Uterus (tissue), 4 donors: ENCODE measurements at places on chromosomes 4 and X. TPM values are rescaled to one million over a fixed set of nuclear protein-coding genes. Genes with fewer than 3 reads are reported as not detected.

Gene PCDH7
- 135 TPM for total RNA-seq

Gene SMIM10L2A
- total RNA-seq = not detected

Gene ZCCHC4
- 5.6 TPM for total RNA-seq

Gene OPN1MW3
- not detected for total RNA-seq

Gene DKK2
- not detected for total RNA-seq

Gene MAGEA10
- total RNA-seq = not detected

Gene TRPC3
- 8.2 TPM for total RNA-seq

Gene UGT2B11
- not detected for total RNA-seq

Gene MBTPS2
- total RNA-seq = 9.1 TPM

Gene CXorf51A
- total RNA-seq = not detected

Gene LIMCH1
- 49.5 TPM for total RNA-seq

Gene HTRA3
- 65.3 TPM for total RNA-seq

Gene INTS12
- total RNA-seq = 20.3 TPM

Gene SGMS2
- 7.4 TPM for total RNA-seq

Gene TMSB15B
- 15.3 TPM for total RNA-seq

Gene RIBC1
- total RNA-seq = 0.77 TPM

Gene AWAT2
- total RNA-seq = not detected

Gene GYG2
- total RNA-seq = 1.0 TPM

Gene ALAS2
- total RNA-seq = 15.6 TPM

- DNase-seq = no peak
Observed at GRCh38 chrX:13440176-13440575, 120.3 kb upstream of the ATXN3L start.

GRCh38 chr4:72951628-72952027, 117.9 kb downstream of the COX18 start:
- no peak for DNase-seq

GRCh38 chrX:41720125-41720779, 3.7 kb upstream of the GPR82 start:
- DNase-seq = no peak

- DNase-seq = no peak
Observed at GRCh38 chrX:19639056-19639455, 123.7 kb upstream of the MAP3K15 start.

DNA sequence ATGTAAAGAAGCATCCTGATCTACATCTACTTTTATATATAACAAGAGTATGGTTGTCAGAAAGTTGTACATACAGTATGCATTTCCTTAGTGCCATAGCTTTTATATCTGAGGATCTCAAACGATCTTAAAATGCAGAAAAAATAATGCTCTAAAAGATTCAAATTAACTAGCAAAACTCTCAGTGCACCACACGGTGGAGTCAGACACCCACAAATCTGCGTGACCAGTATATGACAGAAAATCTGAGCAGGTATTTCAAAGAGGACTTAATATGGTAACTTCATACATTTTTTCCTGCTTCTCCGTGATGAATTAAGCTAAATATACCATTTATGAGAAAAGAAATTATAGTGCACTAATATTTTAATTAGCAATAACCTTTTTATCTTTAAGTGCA, 803.0 kb downstream of the DMD start:
- no peak for DNase-seq

- DNase-seq = no peak
Observed at GRCh38 chrX:54483946-54484345, 12.1 kb downstream of the FGD1 start.

DNA sequence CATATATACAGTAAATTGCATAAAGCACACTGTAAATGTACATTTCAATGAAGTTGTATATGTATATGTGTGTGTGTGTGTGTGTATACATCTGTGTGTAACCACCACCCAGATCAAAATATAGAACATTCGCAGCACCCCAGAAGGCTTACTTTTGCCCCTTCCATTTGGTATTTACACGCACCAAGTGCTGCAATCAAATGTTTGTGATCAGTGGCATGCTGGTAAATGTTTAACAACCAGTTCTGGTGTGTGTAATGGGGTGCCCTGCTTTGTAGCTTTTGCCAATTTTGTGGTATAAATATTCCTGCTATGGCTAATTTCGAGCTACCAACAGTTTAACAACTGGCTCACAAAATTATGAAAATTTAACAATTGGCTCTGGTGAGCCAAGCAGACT, 101.3 kb downstream of the RTL5 start:
- DNase-seq = no peak

DNA sequence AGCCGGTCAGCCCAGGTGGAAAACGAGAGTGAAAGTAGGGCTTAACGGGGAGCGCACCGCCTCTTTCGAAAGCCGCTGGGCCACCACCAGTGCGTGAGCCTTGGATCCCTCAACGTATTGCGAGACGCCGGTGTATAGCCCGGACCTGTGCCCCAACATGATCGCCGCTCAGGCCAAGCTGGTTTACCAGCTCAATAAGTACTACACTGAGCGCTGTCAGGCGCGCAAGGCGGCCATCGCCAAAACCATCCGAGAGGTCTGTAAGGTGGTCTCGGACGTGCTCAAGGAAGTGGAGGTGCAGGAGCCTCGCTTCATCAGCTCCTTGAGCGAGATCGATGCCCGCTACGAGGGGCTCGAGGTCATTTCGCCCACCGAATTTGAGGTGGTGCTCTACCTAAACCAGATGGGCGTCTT, 929 bp downstream of the MAB21L2 start:
- DNase-seq = peak; percentile 12

DNA sequence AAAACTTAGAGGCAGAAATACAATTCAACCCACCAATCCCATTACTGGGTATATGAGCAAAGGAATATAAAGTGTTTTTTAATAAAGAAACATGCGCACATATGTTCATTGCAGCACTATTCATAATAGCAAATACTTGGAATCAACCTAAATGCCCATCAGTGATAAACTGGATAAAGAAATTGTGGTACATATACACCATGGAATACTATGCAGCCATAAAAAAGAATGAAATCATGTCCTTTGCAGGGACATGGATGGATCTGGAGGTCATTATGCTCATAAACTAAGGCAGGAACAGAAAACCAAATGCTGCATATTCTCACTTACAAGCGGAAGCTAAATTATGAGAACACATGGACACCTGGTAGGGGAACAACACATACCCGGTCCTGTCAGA, 807.7 kb upstream of the INTU start:
- no peak for DNase-seq

GRCh38 chrX:131791608-131792355, 231.3 kb upstream of the STK26 start:
- no peak for DNase-seq

GRCh38 chr4:97374526-97374925, 768.8 kb downstream of the STPG2 start:
- DNase-seq = no peak

DNA sequence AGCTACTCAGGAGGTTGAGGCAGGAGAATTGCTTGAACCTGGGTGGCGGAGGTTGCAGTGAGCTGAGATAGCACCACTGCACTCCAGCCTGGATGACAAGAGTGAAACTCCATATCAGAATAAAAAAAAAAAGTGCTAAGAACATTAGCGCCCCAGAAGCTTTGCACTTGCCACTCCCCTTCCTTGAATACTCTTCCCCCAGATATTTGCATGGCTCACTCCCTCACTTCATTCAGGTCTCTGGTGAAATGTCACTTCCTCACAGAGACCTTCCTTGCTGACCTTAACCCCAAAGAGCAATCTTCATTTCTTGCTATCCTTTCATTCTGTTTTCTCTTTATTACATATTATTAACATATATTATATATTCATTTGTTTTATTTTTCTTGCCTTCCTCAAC, 11.3 kb downstream of the CACNA1F start:
- no peak for DNase-seq

DNA sequence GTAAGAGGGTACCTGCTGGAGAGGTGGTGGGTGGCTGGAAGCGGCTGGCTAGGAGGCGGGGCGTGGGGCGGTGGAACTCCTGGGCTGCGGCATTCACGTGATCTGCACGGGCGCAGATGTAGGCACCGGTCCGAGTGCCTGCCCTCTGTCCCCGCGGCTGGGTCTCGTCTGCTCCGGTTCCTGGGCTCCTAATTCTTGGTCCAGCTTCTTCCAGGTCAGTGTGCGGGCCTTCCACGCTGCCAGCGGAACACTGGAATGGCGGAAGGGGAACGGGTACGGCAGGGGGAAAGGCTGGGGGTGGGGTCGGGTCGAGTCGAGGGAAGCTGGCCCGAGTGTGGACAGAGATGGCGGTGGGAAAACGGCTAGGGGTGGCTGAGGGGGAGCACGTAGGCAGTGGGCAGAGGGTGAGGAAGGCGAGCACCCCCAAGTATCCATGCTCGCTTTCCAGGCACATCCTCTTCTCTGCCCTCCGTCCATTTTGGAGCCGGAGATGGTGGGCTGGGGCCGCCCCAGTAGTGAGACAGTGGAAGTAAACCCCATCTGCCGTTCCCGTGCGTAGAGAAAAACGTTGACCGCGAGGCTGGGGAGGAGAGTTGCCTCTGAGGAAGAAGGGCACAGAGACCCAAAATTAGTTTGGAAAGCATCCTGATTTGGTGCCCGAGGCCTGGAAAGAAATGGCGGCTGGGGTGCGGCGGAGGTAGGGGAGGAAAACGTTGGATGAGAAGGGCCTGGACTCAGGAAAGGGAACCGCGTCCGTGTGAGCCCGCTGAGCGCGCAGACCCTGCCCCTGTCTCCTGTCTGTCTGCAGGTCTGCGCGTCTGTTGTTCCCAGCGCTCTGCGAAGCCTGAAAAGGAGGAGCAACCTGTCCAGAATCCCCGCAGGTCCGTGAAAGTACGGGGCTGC, at the start of gene TCEAL4:
Gene TCEAL4, plus strand, starts transcription at position 105 of the 903 bp plus-strand sequence. CDS start 1,161 bp downstream, outside the sequence.
- peak; percentile 72 for DNase-seq

- DNase-seq = no peak
Observed at GRCh38 chr4:154602404-154603020, 9.9 kb downstream of the FGG start.

DNA sequence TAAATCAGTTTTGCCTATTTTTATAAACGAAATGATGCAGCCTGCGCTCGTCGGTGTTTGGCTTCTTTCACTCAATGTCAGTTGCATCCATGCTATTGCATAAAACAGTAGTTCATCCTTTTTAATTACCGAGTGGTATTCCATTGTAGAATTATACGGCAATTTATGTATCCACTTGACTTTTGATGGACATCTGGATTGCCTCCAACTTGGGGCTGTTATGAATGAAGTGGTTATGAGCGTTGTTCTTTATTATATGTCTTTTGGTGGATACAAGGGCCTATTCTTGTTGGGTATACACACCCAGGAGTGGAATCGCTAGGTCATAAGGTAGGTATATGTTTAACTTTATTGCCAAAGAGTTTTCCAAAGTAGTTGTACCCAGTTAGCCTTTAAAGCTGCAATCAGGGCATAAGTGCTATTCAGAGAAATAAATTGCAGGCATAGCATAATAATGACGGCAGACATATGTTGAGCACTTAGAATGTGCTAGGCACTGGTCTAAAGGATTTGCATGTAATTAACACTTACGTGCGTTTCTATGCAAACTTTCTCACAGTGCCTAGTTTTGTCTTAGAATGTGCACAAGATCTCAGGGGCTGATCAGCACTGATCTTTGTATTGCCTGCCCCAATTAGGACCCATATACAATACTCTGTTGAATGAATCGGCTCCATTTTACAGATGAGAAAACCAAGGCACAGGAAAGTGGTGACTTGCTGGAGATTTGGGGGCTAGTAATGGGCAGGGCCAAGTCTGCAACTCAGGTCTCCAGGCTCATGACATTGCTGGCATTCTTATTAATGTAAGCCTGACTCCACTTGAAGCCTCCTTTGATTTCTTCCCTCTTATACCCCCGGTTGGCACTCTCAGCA, 407.0 kb downstream of the BCOR start:
- DNase-seq = no peak

- DNase-seq = no peak
Observed at GRCh38 chrX:77742788-77743476, 43.1 kb downstream of the ATRX start.

- DNase-seq = no peak
Observed at GRCh38 chr4:118917582-118917981, 28.9 kb downstream of the SYNPO2 start.

DNA sequence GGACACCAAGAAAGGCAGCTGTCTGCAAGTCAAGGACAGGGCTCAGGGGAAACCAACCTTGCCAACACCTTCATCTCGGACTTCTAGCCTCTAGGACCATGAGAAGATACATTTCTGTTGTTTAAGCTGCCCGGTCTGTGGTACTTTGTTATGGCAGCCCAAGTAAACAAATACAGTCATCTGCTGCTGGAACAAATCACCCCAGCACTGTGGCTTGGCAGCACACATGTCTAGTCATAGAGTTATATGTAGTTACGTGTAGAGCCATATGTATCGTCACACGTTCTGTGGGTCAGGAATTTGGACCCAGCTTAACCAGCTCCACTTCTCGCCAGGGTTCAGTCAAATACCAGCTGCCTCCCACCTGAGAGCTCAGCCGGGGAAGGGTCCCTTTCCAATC, 2.5 kb downstream of the HTT-AS start:
- no peak for DNase-seq

DNA sequence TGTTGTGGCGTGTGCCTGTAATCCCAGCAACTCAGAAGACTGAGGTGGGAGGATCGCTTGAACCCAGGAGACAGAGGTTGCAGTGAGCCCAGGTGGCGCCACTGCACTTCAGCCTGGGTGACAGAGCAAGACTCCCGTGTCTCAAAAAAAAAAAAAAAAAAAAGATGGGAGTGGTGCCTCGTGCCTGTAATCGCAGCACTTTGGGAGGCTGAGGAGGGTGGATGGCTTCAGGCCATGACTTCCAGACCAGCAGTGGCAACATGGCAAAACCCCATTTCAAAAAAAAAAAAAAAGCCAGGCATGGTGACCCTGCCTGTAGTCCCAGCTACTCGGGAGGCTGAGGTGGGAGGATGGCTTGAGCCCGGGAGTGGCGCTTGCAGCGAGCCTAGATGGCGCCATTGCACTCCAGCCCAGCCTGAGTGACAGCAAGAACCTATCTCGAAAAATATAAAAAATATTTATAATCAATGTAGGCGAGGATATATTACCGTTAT, 27.0 kb downstream of the EIF2S3 start:
- DNase-seq = peak; percentile 53

DNA sequence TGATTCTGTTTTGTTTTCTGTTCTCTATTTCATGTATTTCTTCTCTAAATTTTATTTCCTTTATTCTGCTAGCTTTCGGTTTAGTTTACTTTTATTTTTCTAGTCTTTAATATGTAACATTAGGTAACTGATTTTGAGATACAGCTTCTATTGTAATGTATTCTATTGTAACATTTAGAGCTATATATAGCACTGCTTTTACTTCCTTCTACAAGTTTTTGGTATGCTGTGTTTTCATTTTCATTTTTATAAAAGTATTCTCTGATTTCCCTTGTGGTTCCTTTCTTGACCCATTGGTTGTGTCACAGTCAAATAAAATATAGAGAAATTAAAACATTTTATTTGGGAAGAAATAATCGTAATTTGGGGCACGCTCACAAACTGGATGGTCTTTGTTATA, 13.9 kb upstream of the CT47A1 start:
- DNase-seq = no peak

DNA sequence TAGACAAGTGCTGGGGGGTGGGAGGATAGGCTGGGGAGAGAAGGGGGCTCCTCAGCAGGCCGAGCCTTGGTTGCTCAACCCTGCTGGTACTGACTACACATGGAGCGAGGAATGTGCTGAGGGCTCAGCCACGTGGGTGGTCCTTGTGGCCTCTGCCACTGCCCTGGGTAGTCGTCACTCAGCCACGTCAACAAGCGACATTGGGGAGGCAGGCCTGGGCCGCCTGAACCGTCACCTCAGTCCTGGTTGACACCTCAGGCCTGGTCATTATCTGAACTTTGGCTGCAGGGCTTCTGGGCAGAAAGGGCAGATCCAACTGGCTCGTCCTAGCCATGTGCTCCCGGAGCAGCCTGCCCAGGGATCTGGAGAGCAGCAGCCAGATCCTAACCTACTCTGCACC, 62.7 kb upstream of the GDPD2 start:
- no peak for DNase-seq

- no peak for DNase-seq
Observed at GRCh38 chr4:180866933-180867643, 1376.1 kb upstream of the TENM3 start.

- DNase-seq = no peak
Observed at GRCh38 chr4:175536852-175537453, 275.1 kb downstream of the GPM6A start.
